ENCODE measurements at places on chromosomes 5 and 9. TPM values are rescaled to one million over a fixed set of nuclear protein-coding genes. Genes with fewer than 3 reads are reported as not detected.

Gene PCDHGB3
- 5.8 TPM for total RNA-seq

Gene NUDCD2
- 7.4 TPM for total RNA-seq

Gene ARID3C
- total RNA-seq: under 0.01 TPM

Gene TRPM6
- under 0.01 TPM for total RNA-seq

Gene TAS2R1
- total RNA-seq: not detected

Gene DDX31
- total RNA-seq: 9.5 TPM

Gene PCYOX1L
- 4.9 TPM for total RNA-seq

Gene PCDH1
- 2.3 TPM for total RNA-seq

Gene LECT2
- not detected for total RNA-seq

Gene INSL6
- not detected for total RNA-seq

Gene LCN15
- not detected for total RNA-seq

GRCh38 chr5:83899326-83899970 is 178.8 kb upstream of the HAPLN1 start:
- H3K4me1 ChIP-seq: no peaks in the 10 kb centered on the region
- H3K27ac ChIP-seq: no peak overlapping the region
- no peaks in the 10 kb centered on the region for H3K36me3 ChIP-seq
- H3K4me3 ChIP-seq: no peak overlapping the region
- H3K27me3 ChIP-seq: no peaks in the 10 kb centered on the region
- no peak for DNase-seq

DNA sequence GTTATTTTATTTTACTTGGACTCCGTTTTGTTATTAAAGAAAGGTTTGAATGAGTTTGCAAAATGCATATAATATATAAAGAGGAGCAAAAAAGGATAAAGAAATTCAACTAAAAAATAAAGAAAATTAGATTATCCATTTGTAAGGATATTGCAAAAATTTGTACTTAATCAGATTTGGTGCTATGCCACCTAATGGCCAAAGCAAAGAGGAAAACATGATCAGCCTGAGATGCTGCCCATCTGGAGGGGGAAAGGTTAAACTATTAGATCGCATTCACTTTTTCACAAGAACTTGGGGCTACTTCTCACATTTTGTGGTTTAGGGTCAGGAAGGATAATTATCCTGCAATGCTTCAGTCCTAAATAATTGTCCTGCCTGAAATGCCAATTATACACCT is 350.6 kb downstream of the MLLT3 start:
- DNase-seq: no peak
- no peak overlapping the region for H3K27ac ChIP-seq
- H3K36me3 ChIP-seq: no peaks in the 10 kb centered on the region
- no peaks in the 10 kb centered on the region for H3K27me3 ChIP-seq

DNA sequence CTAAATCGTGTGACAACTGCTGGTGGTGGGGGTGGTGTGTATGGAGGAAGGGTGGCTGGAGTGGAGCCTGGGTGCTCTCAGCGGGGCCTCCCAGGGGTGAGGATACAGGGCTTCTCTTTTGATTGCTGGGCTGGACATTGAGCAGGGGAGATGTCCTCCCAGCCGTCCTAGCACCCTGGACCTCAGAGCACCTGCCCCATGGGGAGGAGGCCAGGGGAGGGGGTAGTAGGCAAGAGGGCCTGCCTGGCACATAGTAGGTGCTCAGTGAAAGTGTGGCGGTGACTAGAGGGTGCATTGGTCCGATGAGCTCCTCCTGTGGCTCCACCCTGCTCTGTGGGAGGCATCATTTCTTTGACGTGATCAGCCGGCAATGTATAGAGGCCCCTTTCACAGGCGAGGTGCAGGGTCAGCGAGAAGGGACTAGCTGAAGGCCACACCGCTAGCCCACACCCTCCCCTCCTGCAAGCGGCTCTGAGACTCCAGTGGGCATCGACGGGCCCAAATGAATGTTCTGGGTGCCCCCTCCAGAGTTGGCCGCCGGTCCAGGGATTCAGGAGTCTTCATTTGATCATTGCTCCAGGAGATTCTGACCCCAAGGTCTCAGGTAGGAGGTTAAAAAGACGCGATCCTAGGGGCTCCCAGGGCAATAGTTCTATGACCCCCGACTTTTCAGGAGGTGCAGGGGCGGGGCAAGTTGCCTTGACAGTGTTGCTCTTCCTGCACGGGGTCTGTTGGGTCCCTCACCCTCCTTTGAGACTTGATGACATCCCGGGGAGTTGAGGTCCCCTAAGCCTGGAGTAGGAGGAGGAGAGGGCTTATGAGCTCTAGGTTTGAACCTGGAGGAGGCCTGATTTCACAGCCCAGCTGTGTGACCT is 255.5 kb downstream of the PBX3 start:
- H3K36me3 ChIP-seq: no peaks in the 10 kb centered on the region
- no peaks in the 10 kb centered on the region for H3K4me1 ChIP-seq
- no peaks in the 10 kb centered on the region for H3K27me3 ChIP-seq
- no peak overlapping the region for H3K4me3 ChIP-seq

DNA sequence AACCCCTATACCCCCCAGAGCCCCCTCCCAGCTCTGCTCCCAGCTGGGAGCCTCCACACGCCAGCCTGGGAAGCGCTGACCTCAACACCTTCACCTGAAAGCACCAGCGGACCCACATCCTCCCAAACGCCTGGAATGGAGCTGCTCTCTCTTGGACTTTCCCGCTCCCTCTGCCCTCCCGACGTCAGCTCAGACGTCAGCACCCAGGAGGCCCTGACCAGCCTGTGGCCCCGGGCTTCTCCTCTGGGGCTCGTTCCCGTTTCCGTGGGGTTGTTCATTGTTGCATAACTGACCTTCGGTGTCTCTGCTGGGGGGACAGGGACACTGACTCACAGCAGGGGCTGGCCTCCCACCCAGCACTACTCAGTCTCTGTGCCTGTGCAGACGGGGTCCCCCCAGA is 35.0 kb upstream of the SLC6A3 start:
- DNase-seq: peak; percentile 11
- no peaks in the 10 kb centered on the region for H3K4me1 ChIP-seq
- no peak overlapping the region for H3K27ac ChIP-seq
- H3K27me3 ChIP-seq: no peaks in the 10 kb centered on the region
- H3K36me3 ChIP-seq: peaks cover 21% of the 10 kb centered on the region

- DNase-seq: no peak
- H3K27me3 ChIP-seq: no peaks in the 10 kb centered on the region
- no peaks in the 10 kb centered on the region for H3K4me1 ChIP-seq
Observed at GRCh38 chr9:89488936-89489335, 9.0 kb downstream of the SEMA4D start.

DNA sequence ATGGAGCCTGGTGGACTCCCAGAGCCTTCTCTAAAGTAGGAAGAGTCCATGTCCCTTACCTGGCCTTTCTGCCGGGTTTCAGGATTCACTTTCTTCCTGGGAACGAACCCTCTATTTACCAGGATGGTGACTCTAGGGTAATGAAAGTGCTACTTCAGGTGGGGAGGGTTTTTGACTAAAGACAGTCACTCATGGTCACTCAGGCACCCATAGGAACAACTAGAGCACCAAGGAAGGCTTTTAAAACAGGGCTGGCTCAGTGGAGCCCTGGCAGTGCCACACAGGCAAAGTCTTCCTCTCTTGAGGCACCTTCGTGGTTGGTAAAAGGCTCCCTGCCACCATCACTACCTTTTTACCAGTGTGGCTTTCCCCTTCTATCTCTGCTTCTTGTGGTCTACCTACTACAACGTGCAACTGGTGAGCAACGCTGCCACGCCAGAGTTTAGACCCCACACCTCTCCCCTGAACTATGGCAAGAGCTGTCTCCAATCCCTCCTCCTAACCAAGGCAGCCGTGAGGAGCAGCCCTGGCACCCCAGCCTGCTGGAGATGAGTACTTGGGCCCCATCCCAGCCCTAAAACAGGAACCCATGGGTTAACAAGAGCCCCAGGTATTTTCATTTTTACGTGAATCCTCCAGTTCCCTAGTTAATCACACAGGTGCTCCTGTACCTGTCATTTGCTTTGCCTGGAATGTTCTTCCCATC is 3.5 kb downstream of the SURF1 start:
- no peak for DNase-seq
- no peaks in the 10 kb centered on the region for H3K27me3 ChIP-seq
- H3K4me1 ChIP-seq: peaks cover 6% of the 10 kb centered on the region
- no peak overlapping the region for H3K4me3 ChIP-seq

- peaks cover 3% of the 10 kb centered on the region for H3K4me1 ChIP-seq
- H3K4me3 ChIP-seq: no peak overlapping the region
- peaks cover 7% of the 10 kb centered on the region for H3K27me3 ChIP-seq
- DNase-seq: no peak
- no peaks in the 10 kb centered on the region for H3K36me3 ChIP-seq
Observed at GRCh38 chr5:173288632-173289031, 39.6 kb downstream of the STC2 start.

- H3K27me3 ChIP-seq: no peaks in the 10 kb centered on the region
- DNase-seq: no peak
- H3K27ac ChIP-seq: no peak overlapping the region
- H3K4me1 ChIP-seq: no peaks in the 10 kb centered on the region
- no peaks in the 10 kb centered on the region for H3K36me3 ChIP-seq
- no peak overlapping the region for H3K4me3 ChIP-seq
Observed at GRCh38 chr9:98801969-98802371, 5.5 kb upstream of the GALNT12 start.

DNA sequence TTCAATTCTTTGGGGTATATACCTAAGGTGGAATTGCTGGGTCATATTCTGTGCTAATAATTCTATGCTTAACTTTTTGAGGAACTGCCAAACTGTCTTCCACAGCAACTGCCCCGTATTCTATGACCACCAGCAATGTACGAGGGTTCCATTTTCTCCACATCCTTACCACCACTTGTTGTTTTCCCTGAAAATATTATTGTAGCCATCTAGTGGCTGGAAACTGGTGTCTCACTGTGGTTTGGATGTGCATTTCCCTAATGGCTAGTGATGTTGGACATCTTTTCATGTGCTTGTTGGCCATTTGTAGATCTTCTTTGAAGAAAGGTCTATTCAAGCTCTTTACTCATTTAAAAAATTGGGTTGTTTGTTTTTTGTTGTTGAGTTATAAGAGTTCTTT is 30.7 kb downstream of the MSX2 start:
- no peaks in the 10 kb centered on the region for H3K27me3 ChIP-seq
- peak; percentile 33 for DNase-seq
- H3K36me3 ChIP-seq: no peaks in the 10 kb centered on the region
- H3K4me1 ChIP-seq: no peaks in the 10 kb centered on the region
- no peak overlapping the region for H3K27ac ChIP-seq

- no peak overlapping the region for H3K4me3 ChIP-seq
- DNase-seq: no peak
- no peak overlapping the region for H3K27ac ChIP-seq
- no peaks in the 10 kb centered on the region for H3K27me3 ChIP-seq
- no peaks in the 10 kb centered on the region for H3K36me3 ChIP-seq
Observed at GRCh38 chr5:135069895-135070657, 36.0 kb upstream of the PITX1 start.

DNA sequence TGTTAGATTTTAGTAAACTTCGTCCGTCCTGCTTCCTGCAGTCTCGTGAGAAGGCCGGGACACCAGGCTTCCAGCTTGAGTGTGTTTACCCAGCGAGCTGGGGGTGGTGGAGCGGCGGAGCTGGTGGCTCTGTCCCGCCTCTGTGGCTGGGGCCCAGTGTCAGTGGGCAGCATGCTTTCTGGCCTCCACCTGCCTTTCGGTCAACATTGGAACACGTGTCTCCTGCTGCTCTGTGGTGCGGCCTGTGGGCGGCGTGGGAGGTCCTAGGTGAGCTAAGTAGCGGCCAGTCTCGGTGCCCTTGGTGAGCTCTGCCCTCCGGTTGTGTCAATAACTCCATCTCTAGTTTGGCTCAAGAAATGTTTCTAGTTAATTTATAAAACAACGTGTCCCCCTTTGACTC is 125.9 kb downstream of the GADD45G start:
- no peak overlapping the region for H3K27ac ChIP-seq
- H3K27me3 ChIP-seq: no peaks in the 10 kb centered on the region
- no peaks in the 10 kb centered on the region for H3K36me3 ChIP-seq

DNA sequence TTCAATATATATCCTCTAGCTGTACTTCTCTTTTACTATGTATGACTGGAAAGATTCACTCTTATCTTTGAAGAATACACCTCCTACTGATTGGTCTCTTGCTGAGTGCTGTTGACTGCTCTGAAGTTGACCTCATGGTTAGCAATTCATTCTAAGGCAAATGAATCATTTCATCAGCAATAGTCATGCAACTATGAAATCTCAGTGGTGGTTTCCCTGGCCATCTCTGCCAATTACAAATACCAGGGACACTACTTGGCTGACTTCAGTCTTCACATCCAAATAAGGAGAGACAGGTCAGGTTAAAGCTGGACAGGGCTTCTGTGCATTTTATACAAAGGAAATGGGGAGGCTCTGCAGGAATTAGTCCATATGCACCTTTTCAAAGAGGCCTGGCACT is 333.5 kb upstream of the ACTBL2 start:
- H3K36me3 ChIP-seq: no peaks in the 10 kb centered on the region
- H3K4me1 ChIP-seq: peaks cover 7% of the 10 kb centered on the region
- H3K4me3 ChIP-seq: no peak overlapping the region
- no peak overlapping the region for H3K27ac ChIP-seq
- no peaks in the 10 kb centered on the region for H3K27me3 ChIP-seq
- DNase-seq: peak; percentile 92

All from fibroblast of lung (primary cell).